NCI-H1092 (cell line): ENCODE measurements at places on chromosomes 16 and 17.
A peak's percentile ranks its signal among the peaks of the same experiment; 100 is the strongest.

DNA sequence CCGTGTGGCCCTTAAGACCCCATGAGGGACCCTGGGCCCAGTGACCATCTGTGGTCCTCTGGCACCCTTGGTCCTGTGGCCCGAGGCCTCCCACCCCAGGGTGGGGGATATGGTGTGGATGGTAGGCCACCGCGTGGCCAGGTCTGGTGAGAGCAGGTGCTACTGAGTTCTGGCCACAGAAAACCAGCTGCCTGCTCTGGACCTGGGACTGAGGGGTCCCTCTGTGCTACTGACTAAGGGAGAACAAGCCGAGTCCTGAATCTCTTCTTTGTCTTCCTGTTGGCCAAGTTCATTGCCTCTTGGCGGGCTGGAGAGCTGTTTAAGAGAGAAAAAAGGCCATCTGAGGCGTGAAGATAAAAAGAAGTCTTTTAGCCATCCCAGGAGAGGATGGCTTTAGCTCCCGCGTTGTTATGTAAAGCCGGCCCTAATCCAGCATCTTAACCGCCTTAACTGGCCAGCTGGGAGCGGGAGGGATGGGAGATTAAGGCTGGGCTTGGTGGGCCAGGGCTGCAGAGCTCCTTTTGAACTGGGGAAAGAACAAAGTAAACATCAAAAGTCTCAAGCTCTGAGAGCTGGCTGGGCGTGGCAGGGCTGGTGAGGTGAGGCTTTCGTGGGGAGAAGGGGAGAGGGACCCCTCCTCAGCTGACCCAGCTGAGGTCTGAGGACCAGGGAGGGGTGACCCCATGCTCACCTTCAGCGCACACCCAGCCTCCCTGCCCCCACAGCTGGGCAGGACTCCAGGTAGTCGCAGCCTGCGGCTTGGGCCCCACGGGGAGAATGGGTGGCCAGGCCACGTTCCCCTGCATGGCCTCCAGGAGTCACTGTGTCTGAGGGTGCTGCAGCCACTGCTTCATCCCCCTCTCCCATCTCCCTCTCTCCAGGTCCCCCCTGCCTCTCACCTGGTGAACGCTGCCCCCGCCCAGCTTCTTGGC is 62.4 kb downstream of the NKD1 start:
- no peak for DNase-seq

- no peak for DNase-seq
These were observed 168.5 kb downstream of the KATNIP start for GRCh38 chr16:27718201-27719105.

DNA sequence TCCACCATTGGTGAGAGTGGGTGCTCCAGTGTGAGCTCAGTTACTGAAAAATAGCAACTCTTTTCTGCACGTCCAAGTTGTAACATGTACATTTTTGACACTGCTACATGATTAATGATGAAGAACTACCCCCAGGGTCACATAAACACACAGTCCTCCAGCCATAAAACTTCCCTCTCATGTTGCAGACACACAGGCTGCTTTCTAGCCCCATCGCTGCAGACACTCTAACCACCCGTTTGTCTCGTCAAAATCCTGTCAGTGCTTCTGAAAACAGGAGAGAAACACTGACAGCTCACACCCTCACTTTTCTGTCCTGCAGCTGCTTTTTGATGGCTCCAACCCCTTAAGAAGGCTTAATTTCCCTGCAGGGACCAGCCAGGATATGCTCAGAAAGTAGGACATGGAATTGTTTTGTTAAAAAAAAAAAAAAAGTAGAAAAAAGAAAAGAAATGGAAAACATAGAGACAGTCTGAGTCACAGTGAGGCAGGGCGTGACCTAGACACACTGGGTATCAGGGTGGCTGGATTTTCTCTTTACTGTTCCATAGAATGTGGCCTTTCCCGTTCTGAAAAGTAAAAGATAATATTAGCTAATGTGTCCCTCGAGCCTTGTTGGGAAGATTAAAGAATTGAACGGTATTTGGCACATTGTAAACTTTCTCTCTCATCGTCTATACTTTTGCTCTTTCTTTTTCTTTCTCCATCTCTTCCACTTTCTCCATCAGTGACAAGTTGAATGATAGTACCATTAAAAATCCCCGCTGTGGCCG is 20.7 kb upstream of the CCL5 start:
- no peak for DNase-seq

GRCh38 chr17:63489291-63489690 is 12.4 kb downstream of the ACE start:
- no peak for DNase-seq

- DNase-seq = no peak
These were observed 65.4 kb upstream of the RASL10B start for GRCh38 chr17:35666070-35666469.

DNA sequence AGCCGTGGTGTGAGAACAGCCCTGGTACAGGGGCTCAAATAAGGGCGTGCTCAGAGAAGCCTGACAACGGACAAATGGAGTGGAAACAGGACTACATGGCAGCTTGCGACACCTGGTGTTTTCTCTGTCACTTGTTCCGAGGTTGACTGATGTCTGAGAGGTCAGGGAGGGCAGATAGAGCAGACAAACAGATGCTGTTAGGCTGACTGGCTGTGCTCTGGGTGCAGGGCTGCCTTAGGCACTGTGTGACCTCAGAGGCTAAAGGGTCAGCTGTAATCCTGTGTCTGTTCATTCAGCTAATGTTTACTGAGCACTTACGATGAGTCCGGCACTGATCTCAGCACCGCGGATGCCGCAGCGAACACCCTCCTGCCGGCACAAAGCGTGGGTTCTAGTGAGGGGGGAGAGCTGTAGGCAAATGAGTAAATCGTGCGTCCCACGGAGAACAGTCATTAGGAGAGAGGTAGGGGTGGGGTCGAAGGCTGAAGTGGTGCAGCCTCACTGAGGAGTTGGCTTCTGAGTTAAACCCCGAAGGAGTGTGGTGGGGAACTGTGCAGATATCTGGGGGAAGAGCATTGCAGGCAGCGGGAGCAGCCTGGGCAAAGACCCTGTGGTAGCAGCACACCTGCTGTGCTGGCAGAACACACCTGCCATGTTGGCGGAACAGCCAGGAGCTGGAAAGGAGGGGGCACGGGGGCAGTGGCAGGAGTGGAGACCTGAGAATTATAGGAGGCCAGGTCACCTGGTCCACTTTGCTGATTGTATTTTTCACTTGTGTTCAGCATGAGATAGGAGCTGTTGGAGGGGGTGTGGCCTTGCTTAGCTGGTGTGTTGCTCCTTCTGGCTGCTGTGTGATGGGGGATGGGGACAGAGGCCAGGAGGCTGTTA is 35.0 kb downstream of the GPT2 start:
- DNase-seq = no peak

GRCh38 chr17:58665946-58666857 is 25.6 kb downstream of the TEX14 start:
- no peak for DNase-seq

- no peak for DNase-seq
These were observed 84.5 kb downstream of the WNT3 start for GRCh38 chr17:46733837-46734475.

DNA sequence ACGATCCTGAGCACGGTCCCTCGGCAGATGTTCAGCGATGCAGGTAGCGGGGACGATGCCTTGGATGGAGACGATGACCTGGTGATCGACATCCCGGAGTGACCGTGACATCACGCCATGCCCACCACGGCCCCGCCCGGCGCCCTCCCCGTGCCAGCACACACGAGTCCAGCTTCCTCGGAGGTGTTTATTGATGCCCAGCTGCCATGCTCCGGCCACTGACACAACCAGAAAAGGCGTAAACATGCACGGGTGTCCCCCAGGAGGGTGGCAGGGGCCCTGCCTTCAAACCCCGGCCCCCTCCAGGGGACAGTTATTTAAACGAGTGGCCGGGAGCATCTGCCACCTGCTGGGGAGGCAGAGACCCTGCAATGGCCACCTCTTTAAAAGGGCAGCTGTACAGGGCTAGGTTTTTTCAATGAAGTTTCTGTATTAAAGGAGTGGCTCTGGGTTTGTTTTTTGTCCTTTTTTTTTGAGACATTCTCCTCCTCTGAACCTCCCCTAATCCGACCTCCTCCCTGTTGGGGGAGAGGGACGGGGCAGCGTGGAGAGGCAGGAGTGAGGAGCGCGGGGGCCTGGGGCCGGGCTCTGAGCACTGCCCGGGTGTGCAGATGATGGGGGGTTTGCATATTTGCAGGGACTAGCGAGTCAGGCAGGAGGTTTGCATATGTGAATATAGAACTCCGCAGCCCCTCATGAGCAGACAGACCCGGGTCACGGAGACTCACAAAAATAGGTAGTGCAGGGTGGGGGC is 5.3 kb downstream of the DOC2A start:
- DNase-seq = no peak

GRCh38 chr16:57623251-57624043 is 5.0 kb upstream of the ADGRG1 start:
- DNase-seq = no peak

DNA sequence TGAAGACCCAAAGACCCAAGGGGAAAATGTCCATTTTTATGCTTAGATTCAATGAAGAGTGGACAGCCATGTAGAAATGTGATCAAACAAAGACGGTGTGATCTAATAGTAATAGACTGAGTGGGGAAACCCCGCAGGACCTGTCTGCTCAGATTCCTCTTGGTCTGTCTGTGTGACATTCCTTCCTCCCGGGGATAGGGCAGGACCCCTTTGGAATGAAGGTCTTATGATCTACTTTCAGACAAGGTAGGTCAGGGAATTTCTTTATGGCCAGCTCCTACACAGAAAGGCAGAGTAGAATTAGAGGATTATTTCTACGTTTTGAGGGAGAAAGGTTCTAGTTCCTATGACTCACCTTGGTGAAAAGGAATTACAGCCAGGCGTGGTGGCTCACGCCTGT is 267.6 kb downstream of the STX8 start:
- DNase-seq = no peak

DNA sequence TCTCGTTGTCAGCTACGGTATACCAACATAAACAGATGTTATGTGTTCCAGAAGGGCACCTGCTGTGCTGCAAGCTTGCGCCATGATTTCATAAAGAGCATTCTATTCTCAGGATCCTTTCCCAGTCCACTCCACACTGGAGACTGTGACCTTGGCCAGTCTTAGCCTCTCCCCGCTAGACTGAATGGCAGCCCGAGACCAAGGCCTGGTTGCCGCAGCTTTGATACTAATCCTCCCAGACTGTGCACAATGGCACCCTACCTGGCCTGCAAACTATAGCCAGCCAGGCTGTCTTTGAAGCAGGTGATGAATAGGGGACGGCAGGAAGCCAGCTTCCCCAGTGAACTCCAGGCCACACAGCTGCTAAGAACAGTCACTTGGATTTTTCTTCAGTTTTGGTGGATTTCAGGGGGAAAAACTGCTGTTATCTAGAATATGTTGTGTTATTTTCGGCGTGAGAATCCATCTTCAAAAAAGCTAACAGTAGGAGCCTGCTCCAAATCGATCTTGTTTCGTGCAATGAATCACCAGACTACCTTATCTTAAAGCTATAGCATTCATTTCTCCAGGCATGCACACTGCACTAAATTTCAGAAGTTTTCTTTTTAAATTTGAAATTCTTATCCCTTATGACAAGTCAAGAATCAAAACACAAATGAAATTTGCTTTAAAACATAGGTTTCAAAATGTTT is 289.0 kb downstream of the CEP112 start:
- DNase-seq = peak; percentile 63

GRCh38 chr17:42814633-42815399 is 9.3 kb downstream of the BECN1 start:
- DNase-seq = no peak

GRCh38 chr17:66381701-66382362 is 79.4 kb downstream of the PRKCA start:
- no peak for DNase-seq

DNA sequence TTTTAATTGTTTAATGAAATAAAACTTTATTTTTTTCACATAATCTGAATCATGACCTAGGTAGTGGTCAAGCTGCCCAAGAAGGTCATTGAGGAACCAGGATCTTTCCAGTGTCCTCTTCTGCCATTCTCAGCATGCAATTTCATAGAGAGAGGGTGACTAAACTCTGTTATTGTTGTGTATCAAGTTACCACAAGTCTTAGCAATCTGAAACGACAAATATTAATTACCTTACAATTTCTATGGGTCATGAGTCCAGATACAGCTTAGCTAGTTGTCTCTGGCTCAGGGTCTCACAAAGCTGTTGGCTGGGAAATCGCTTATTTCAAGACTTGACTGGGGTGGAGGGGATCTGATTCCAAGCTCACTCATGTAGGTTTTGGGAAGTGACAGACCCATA is 37.6 kb downstream of the FTO start:
- DNase-seq = no peak

DNA sequence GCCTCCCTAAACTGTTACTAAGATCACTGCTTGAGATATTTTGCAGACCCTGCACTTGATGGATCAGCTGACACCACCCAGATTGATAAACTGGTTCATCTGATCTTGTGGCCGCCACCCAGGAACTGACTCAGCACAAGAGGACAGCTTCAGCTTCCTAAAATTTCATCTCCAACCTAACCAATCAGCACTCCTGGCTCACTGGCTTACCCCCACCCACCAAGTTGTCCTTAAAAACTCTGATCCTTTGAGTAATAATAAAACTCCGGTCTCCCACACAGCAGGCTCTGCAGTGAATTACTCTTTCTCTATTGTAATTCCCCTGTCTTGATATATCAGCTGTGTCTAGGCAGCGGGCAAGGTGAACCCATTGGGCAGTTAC is 174.8 kb downstream of the UTP18 start:
- no peak for DNase-seq

DNA sequence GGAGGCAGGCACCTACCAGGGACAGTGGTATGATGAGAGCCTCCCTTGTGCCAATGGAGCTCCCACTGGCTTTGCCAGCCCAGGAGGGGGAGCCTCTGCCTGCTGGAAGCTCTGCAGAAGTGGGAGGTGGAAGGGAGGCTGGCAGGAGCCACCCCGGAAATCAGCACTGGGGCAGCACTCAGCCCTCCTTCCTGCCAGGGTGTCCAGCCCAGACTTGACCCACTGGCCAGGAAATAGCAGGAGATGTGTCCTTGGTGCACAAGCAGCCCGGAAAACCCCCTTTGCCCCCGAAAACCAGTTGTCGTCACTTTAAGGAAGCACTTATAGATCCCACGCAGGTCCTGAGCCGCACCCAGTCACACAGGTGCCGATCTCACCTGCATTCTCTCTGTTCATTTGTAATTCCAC is 49.3 kb upstream of the CACNG4 start:
- peak; percentile 37 for DNase-seq

DNA sequence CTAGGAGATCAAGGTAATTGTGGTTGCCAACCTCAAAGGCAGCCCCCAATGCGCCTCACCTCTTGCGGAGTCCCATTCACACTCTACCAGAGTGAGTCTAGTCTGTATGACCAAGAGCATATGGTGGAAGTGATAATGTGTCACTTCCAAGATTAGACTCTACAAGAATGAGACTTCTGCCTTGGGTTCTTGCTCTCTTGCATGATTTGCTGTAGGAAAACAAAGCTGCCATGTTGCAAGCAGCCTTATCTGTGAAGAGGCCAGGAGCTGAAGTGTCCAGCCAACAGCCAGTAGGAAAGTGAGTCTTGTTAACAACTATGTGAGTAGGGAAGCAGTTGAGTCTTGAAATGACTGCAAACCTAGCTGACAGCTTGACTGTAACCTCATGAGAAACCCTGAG is 3.4 kb downstream of the TERF2 start:
- DNase-seq = no peak
